Activated CD8-positive, alpha-beta memory T cell treated with anti-CD3 and anti-CD28 coated beads for 48 hours (primary cell): ENCODE measurements at places on chromosomes 16 and 17.

DNA sequence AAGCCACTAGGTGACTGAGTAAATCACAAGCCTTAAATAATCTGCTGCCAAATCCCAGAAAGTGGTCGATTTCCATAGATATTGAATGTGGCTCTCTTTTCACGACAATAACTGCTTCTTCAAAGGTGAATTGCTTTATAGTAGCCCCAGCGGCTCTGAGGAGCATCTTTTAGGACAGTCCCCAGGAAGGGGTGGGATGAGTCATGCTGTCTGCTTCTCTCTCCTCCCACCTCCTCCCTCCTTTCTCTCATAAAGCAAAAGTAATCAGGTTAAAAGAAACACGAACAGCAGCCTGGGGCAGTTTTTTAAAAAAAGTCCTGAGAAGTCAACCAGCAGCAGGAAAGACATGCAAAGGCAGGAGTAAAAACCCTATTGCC, 1.8 kb downstream of the KIAA0513 start:
- DNase-seq = peak; percentile 9

GRCh38 chr17:12386225-12386624, 279.5 kb upstream of the MYOCD start:
- no peak for DNase-seq

- DNase-seq = no peak
Observed at GRCh38 chr16:23509441-23509754, 896 bp downstream of the GGA2 start.

DNA sequence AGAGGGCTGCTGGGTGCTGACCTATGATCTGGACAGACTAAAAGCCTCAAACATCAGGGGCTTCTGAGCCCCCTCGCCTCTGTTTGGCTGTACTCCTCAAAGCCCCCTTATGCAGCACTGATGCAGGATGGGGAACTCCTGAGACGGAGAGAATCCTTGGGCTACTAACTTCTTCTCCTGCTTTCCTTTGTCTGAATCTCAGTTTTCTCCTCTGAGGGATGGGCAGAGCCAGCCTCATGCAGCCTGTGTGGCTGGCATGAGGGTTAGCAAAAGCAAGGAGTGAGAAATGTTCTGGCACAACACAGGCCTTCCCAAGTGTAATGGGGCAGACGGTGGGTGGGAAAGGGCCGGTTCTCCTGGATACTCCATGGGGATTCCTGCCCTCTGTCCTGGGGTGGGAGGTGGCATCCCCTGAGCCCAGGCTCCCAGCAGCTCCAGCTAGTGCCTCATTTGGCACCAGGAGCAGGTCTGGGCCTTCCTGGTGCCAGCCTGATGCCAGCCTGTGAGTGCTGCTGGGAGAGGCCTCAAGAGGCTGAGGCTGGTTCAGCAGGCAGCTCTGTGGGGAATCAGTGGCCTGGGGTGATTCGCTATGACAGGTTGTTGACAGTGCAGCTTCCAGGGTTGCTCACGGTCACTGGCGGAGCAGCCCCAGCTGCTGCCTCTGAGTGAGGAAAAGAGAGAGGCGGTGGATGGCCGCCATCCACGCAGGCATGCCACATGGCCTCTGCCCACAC, 4.0 kb upstream of the BRD7 start:
- DNase-seq = no peak

DNA sequence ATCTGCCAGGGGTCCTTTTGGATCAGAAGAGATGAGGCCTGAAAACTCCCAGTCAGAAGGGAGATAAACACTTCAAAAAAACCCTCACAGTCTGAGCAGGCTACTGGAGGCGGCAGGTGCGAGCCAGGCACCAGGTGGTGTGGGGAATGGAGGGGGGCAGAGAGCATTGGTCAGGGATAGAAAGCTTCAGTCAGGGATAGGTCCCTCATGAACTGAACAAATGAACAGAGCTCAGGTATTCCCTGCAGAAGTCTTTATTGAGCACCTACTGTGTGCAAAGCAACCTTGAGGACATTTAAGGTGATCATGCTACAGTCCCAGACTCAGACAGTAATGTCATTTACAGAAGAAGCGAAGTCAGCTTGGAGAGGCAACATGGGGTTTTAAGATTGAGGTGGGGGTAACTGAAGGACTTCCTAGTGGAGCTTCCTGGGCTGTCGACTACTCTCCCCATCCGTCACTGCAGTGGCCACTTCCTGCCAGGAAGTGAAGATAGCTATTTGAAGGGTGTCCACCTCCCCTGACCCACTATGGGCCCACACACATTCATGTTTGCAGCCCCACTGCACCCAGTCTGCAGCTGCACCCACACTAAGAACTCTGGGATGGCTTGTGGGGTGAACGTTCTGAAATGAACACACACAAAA, 3.2 kb downstream of the KIFC3 start:
- DNase-seq = no peak

- DNase-seq = no peak
Observed at GRCh38 chr17:3271072-3271848, 26.9 kb downstream of the OR3A1 start.

GRCh38 chr17:29194669-29195068, 14.5 kb upstream of the MYO18A start:
- no peak for DNase-seq

DNA sequence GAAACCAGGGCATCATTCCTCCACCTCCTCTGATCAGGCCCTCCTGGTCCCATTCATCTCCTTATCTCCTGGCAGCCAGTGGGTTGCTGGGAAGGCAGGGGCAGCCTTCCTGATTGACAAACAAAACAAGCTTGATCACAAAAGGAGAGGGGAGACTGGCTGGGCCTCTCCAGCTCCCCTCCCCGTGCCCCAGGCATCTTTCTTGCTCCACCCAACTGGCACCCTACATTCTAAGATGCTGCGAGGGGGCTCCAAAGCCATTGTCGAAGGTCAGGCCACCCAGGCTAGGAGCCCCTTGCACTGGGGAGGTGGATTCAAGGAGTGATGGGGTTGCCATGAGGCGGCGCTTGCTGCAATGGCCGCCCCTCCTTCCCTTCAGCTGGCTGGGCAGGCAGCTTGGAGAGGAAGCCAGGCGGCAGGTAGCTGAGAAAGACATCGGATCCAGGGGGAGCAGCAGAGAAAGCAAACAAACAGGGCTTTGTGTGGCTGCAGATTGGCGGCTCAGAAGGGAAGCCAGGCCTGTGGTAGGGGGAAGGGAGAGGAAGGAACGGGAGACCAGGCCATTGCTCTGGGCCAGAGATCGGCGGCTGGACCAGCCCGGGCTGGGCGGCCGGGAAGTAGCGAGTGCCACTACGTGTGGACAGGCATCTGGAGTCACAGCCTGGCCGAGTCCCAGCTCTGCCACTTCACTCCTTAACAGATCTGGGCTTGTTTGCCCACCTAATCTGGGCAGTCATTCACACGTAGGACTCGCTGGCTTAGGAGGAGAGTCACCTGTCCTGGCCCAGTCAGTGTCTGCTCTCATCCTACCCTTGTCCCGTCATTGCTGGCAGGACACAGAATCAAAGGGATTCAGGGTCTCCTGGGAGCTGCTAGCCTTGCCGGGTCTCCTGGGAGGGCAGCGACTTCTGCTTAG, 12.3 kb downstream of the RAI1 start:
- no peak for DNase-seq

GRCh38 chr17:31722251-31723056, 136.6 kb downstream of the COPRS start:
- DNase-seq = no peak

GRCh38 chr16:68401871-68402747, 46.2 kb downstream of the SMPD3 start:
- no peak for DNase-seq

DNA sequence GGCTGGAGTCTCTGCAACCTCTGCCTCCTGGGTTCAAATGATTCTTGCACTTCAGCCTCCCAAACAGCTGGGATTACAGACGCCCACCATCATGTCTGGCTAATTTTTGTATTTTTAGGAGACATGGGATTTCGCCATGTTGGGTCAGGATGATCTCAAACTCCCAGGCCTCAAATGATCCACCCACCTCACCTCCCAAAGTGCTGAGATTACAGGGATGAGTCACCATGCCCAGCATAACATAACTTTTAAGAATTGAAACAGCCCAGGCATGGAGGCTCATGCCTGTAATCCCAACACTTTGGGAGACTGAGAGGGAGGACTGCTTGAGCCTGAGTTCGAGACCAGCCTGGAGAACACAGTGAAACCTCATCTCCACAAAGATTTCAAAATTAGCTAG, 2.5 kb downstream of the RSL1D1 start:
- no peak for DNase-seq

- DNase-seq = no peak
Observed at GRCh38 chr16:85961988-85962915, 63.3 kb downstream of the IRF8 start.

GRCh38 chr17:62910277-62910676, 55.8 kb upstream of the TANC2 start:
- no peak for DNase-seq

GRCh38 chr17:10178506-10178991, 19.9 kb downstream of the GAS7 start:
- DNase-seq = no peak

DNA sequence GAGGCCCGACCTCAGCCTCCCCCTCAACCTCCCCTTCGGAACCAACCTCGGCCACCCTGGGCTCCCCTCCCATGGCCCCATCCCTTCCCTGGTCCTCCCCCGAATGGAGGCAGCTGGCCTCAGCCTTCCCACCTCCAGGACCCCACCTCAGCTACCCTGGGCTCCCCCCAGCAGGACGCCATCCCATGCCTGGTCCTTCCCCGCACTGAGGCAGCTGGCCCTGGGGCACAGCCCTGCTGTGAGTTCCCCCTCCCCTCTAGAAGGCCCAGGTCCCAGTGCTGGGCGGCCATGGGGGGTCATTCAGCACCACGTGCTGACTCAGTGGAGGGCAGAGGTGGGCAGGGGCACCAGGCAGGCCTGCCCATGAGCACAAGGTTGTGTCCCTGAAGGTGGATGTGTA, 28.9 kb upstream of the PVALEF start:
- DNase-seq = no peak

GRCh38 chr16:8963010-8963820, 491 bp downstream of the USP7 start:
- no peak for DNase-seq

DNA sequence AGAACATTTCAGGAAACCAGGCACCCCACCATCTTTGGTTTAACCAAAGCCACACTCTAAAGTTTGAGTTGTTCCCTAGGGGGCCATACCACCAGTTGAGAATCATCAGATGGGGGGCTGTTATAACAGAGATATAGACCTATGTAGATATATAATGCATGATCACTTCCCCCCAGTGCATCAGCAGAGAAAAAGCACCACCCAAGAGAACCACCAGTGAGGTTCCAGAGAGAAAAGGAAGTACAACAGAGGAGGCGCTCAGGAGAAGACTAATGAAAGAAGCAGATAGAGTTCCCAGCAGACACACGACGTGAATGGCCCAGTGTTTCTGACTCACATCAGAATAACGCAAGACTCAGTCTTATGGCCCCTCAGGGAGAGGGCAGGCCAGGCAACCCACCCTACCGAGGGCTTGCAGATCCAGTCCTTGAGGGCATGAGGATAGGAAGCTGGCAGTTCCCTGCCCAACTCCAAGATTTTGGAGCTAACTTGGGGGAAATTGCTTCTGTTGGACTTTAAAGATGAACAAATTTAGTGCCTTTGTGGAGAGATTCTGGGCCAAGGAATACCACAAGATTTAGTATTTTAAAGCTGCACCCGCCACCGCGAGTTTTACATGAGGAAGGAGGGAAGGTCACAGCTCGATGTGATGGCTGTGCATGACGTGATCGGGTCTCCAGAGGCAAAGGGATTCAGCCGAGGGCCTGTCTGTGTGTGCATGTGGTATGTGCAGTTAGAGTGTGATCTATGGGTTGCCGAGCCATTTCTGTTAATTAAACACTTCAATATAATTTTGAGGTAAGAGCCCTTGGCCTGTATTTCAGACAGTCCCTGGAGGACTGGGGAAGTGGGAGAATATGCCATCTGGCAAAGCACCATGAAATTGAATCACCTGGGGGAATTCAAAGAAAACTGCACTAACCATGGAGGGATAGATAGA, 53.1 kb downstream of the AIPL1 start:
- no peak for DNase-seq
